Brain pericyte (primary cell): ENCODE measurements at places on chromosomes 7 and 10.

DNA sequence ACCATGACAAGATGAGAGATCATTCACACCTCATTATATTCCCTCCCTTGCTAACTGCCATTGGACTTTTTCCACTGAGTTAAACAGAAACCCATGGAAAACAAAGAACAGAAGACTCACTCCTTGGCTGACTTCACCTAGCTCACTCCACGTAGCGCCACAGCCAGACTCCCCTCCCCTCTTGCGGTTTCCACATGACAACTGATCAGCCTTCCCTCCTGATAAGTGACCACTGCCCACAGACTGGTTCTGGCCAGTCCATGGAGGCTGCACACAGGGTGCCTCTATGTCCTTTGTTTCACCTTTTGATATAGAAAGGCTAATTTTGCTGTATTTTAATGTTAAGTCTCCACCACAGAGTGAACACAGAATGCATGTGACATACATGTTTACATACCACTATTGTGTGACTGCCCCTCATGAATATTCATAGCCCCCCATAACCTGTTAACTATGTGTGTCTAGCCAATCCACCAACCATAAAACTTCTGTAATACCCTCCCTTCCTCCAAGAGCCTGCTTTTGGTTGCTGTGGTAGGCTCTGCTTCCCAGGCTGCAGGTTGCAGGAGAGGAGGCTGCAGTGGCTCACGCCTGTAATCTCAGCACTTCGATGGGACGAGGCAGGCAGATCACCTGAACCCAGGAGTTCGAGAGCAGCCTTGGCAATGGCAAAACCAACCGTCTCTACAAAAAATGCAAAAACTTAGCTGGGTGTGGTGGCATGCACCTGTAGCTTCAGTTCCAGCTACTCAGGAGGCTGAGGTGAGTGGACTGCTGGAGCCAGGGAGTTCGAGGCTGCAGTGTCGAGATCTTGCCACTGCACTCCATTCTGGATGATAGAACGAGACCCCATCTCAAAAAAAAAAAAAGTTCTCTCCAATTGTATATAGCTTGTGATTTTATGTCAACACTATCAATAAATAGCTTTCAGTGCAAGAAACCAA lies 10.0 kb upstream of the IFIT5 start:
- DNase-seq, result no peak

DNA sequence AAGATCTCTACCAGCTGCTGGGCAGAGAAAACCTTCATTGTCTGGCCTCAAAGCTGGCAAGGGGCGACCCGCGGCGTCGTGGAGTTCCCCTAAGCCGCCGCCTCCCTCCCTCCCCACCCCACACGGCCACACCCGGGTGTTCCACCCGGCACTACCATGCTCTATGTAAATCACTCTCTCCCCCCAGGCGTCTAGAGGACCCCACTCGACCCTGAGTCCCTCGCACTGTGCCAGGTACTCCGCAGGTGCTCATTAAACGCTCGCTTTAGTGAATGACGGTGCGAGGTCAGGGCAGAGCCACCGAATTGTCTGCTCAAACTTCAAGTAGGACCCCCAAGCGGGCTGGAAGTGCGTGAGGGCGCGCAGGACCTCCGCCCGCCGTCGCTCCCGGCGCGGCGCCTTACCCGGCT lies 628 bp downstream of the PARP12 start:
- no peak for DNase-seq

- no peak for DNase-seq
Measured at GRCh38 chr7:120334475-120334874, 61.5 kb downstream of the KCND2 start.

- DNase-seq, result no peak
Measured at GRCh38 chr7:117129521-117129955, 176.2 kb downstream of the ST7 start.

- peak; percentile 76 for DNase-seq
Measured at GRCh38 chr7:2175514-2175913, 57.2 kb downstream of the MAD1L1 start.

- no peak for DNase-seq
Measured at GRCh38 chr7:95865716-95866371, 93.5 kb downstream of the DYNC1I1 start.

DNA sequence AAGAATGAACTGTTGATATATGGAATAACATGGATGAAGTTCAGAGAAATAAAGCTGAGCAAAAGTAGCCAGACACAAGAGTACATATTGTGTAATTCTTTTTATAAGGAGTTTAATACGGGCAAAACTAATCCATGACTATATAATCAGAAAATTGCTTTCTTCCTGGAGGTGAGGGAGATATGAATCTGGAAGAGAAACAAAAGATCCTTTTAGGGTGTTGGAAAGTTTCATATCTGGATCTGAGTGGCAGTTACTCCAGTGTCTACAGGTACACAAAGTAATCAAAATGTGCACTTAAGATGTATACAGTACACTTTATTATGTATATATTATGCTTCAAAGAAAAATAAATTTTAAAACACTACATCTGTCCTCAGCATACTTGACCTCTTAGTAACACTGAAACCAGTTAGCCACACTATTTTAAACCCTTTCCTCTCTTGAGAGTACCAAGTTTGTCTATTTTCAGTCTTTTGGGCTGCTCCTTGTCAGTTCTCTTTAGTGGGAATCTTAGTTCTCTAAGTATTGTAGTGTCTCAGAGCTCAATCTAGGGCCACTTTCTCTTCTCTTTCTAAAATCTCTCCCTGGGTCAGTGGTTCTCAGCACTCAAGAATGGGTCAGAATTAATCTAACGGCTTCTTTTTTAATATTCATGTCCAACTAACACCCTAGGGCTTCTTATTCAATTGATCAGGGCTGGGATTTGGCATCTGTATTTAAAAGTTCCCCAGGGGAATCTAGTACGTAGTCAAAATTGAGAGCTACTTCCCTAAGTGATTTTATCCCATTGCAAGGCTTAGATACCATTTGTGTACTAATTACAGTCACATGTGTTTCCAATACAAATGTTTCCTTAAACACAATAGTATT lies 4.3 kb upstream of the LIPF start:
- no peak for DNase-seq

GRCh38 chr10:25226775-25227682 lies 52.2 kb downstream of the GPR158 start:
- DNase-seq, result no peak

- no peak for DNase-seq
Measured at GRCh38 chr10:21022821-21023220, 125.7 kb upstream of the NEBL start.

DNA sequence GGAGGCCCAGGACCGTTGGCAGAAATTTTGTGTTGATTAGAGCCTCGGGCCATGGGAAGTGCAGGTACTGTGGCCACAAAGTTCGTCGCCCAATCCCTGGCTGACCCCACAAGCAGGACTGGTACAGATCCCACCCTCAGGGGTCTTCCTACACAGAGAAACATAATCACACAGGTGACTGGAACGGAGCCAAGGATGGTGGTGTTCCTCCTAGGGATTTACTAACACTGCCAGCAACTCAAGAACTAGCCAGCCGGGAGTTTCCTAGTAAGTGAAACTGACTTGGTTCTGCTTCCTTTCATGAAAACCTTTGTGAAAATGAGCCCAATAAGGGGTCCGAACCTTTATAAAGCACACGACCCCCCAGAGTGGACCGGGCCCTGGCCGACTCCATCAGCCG lies 5.7 kb downstream of the CUX1 start:
- DNase-seq, result no peak

DNA sequence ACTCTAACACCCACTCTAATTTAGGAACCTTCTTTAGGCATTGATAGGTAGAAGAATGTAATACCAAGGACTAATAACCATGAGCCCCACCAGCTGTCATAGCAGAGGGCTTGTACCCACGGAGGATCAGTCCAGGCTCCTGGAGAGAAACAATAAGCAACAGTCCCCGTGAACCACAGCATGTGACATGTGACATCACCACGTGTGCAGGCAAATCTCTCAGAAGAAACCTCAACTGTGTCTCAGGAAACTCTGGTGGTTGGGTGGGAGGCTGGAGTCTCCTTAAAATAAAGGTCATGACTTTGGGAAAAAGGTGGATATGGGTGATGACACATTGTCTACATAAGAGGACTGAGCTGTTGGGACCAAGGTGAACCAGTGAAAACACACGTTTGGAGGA lies 653.9 kb upstream of the FOXK1 start:
- DNase-seq, result no peak

DNA sequence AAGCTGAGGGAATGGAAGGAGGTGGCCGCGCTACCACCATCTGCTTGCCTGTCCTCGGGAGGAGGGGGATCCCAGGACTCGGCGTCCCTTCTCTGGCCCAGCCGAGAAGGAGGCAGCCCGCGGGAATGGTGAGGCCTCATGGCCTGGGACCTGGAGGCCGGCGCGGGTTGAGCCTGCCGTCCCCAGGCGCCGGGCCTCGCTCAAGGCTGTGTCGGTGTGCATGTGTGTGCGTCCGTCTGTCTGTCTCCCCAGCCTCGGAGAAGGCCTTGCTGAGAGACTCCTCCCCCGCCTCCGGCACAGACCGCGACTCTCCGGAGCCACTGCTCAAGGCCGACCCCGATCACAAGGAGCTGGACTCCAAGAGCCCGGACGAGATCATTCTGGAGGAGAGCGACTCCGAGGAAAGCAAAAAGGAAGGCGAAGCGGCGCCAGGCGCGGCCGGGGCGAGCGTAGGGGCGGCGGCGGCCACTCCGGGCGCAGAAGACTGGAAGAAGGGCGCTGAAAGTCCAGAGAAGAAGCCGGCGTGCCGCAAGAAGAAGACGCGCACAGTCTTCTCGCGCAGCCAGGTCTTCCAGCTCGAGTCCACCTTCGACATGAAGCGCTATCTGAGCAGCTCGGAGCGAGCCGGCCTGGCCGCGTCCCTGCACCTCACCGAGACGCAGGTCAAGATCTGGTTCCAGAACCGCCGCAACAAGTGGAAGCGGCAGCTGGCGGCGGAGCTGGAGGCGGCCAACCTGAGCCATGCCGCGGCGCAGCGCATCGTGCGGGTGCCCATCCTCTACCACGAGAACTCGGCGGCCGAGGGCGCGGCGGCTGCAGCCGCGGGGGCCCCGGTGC lies 1.3 kb downstream of the HMX3 start:
- no peak for DNase-seq

GRCh38 chr7:148901178-148901577 lies 17.1 kb upstream of the EZH2 start:
- DNase-seq, result no peak

DNA sequence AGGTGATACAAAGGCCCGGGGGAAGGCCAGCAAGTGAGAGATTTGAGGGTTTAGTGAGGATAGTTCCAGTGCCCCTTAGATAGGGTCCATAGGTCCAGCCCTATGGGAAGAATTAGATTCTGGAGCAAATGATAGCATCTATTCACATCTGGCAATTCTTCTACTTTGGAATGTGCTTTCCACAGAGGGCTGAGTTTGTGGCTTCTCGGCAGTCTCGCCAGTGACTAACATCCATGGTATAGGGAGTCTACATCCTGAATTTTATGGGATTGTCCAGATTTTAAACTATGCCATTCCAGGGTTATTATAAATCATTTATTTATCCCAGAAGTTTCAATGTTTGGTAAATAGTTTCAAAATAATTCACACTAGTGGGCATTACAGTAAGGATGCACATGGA lies 207.3 kb upstream of the ADO start:
- no peak for DNase-seq

DNA sequence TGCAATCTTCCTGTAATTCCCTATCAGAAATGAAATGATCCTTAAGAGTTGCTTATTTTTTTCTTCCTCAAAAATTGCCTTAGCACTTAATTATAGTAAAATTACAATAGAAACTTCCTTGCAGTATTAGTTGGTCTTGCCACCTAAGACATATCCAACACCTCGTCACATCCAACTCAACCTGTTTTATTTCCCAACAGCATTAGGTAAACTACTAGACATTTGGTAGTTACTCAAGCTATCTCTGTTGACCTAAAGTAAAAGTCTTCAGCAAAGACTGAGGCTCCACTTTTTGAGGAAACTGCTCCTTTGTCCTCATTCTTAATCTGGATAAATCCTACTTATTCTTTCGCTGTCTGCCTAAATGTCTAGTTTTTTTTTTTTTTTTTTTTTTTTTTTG lies 20.4 kb downstream of the HIBADH start:
- DNase-seq, result no peak

DNA sequence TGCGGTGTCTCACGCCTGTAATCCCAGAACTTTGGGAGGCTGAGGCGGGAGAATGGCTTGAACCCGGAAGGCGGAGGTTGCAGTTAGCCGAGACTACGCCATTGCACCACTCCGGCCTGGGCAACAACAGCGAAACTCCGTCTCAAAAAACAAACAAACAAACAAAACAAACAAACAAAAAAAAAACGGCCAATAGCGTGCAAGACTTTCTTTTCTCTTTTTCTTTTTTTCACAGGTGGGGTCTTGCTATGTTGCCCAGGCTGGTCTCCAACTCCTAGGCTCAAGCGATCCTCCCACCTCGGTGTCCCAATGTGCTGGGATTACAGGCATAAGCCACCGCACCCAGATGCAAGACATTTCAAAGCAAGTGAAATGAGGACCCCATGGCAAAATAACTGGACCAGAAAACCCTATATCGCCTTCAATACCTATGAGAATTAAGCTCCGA lies 1.6 kb downstream of the PSAP start:
- no peak for DNase-seq

DNA sequence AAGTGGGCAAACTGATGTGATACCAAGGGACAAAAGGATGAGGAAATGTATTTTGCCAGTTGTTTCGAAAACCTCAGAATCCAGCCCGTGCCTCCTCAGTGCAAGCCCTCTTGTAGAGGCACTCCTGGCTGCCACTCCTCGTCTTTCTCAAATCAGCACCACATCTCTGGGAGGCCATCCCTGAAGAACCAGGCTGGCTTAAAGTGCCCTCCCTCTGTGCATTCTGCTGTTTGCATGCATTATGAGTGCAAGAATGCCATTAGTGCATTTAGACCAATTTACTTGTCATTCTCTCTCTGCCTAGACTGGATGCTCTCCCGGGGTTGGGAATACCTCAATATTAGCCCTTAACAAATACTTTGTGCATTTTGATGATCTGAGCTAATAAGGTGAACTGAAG lies 19.9 kb upstream of the FAM180A start:
- no peak for DNase-seq

- no peak for DNase-seq
Measured at GRCh38 chr7:5082806-5083205, 37.1 kb downstream of the RBAK start.

DNA sequence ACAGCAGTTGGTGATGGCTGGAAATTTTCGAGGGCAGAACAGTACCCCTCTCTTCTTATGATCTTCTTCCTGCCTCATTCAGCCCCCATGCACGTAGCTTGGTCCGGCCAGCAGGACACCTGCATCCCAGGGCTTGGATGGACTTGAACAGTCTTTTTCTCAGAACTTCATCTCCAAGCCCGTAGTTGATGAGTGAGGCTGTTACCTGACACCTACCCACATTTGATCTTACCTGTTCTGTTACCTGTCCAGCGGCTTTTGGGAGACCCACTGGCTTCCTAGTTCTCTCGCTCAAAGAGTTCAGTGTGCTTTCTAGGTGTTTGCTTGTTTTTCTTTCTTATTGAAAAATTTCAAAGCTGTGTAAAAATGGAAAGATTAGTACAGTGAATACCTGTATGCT lies 212.2 kb downstream of the CUX1 start:
- DNase-seq, result no peak

- DNase-seq, result no peak
Measured at GRCh38 chr7:117856196-117856595, 17.0 kb downstream of the CTTNBP2 start.
